ENCODE measurements at places on chromosomes 2 and 18.

DNA sequence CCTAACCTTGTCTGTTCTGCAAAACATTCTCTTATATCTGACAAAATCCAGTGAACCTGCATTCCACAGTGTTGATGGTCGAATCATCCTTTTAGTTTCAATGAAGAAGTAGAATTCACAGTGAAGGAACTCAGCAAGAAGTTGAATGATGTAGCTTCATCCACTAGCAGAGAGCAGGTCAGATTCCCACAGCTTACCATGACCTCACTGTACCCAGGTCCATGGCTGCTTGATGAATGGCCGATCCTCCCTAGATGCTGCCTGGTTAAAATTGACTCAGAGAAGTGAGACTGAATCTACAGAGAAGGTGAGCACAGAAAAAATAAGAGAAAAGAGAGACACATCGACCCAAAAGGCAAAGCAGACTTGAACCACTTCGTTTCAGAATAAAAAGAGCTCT is 906.0 kb upstream of the CHAC2 start:
- no peak for DNase-seq

- DNase-seq: no peak
Measured at GRCh38 chr2:240238201-240238600, 97.7 kb upstream of the OTOS start.

GRCh38 chr2:65786007-65786717 is 353.8 kb upstream of the SPRED2 start:
- no peak for DNase-seq

- no peak for DNase-seq
Measured at GRCh38 chr2:155846259-155846658, 486.3 kb downstream of the NR4A2 start.

GRCh38 chr2:239670463-239671120 is 269.8 kb upstream of the HDAC4 start:
- no peak for DNase-seq

DNA sequence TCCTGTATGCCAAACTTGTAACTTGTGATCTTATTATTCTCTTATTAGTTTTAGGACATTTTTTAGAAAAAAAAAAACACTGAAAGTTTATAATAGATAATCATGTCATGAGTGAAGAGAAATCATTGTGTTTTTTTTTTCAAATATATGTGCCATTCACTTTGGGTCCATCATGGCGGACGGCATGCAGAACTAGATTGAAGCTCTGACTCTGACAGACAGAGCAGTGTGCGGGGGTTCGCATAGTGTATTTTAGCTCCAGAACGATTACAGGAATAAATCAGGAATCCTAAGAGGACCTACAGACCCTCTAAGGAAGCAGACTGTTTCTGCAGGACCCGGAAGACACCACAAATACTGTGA is 484.4 kb upstream of the REG3G start:
- DNase-seq: no peak

GRCh38 chr18:4125224-4125623 is 329.9 kb downstream of the DLGAP1 start:
- no peak for DNase-seq

DNA sequence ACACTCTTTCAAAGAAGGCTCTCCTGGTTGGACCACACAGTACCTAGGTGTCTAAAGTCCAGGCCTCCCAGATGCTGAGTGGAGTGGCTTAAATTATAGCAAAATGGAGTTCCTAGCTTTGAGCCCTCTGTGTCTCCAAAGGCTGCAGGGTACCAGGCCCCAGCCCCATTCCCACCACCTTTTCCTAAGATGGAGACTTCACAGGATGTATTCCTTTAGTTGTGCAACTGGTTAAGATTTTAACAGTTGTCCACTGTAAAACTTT is 4.9 kb downstream of the SMAD7 start:
- DNase-seq: no peak

DNA sequence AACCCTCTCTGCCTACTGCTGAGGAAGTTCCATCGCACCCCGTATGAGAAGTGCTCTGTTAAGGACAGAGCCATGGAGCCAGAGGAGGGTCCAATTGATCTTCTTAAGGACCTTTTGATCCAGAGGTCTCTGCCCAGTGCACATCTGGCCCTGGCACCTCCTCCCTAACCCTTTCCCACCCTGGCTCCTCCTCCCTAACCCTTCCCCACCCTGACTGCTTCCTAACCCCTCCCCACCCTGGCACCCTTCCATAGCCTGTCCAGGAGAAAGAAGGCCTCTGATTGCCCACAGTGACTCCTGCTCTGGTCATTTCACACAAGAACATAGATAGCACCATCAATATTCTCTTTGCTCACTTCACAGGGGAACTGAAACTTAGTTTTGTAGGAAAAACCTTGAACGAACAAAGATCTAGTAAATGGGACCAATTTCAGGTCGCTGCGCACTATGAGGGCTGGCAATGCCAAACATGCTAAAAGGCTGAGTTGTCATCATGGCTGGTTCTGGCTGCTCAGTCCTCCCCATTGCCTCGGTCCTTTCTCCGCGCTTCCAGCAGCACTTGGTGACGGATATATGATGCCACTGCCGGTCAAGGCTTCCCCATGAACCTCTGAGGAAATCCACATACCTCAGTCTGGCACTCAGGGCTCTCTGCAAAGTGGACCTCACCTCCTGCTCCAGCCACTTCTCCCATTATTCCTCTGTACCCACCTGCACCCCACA is 49.2 kb downstream of the PKDCC start:
- no peak for DNase-seq

- DNase-seq: no peak
Measured at GRCh38 chr18:48887905-48888772, 62.6 kb downstream of the SMAD7 start.

GRCh38 chr2:56676966-56677365 is 493.2 kb downstream of the CCDC85A start:
- DNase-seq: no peak

DNA sequence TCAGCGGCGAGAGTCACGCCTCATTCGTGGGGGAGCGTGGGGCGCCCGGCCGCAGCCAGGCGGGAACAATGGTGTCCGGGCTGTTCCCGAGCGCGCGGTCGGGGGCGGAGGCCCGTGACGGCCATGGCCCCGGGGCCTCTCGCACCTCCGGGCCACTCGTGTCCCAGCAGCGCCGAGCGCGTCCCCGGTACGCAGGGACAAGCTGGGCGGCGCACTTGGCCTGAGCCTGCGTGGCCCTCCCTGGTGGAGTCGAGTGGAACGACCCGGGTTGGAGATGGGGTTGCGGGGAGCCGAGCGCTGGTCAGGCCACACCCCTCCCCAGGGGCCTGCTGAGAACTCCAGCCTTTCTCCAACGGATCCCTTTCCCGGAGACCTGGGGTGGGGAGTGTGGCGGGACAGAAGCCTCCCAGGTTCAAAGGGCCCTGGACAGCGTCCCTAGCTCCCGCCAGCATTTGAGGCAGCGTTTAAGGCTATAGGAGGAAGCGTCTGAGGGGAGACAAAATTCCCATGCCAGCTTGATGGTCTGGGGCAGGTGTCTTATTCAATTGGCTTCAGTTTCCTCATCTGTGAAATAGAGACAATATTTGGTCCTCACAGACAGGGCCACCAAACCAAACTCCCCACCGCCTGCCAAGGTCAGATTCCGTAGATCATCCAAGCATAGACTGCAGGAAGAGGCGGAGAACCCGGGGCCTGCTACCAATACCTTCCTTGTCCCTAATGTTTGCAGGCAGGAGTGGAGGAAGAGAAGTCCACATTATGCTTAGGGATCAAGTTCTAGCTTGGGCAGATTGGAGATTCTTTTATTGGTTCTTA is 553 bp downstream of the CNDP2 start:
- no peak for DNase-seq

DNA sequence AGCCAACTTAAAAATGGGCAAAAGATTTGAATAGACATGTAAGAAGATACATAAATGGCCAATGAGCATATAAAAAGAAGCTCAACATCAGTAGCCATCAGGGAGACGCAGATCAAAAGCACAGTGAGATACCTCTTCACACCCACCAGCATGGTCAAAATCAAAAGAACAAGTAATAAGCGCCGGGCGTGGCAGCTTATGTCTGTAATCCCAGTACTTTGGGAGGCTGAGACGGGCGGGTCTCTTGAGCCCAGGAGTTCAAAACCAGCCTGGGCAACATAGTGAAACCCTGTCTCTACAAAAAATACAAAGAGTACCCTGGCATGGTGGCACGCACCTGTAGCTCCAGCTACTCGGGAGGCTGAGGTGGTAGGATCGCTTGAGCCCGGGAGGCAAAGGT is 4.6 kb upstream of the CIB4 start:
- no peak for DNase-seq

GRCh38 chr2:176391148-176391419 is 121.8 kb downstream of the MTX2 start:
- DNase-seq: no peak

DNA sequence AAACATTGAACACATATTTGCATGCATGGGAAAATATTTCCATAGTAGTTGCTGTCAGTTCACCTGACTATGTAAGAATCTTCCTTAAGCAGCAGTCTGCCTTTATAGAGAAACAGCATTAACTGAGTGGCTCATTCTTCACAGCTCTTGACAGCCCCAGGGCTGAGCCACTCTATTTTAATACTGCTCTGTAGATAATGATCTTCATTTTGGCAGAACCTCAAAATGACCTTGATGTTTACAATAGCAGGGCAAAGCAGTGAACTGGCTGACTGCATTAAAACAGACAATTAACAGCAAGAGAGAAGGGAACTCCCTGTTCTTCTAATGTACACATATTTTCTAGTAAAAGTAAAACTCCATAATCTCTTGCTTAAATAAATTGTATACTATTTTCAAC is 580.6 kb upstream of the SOX11 start:
- DNase-seq: no peak

DNA sequence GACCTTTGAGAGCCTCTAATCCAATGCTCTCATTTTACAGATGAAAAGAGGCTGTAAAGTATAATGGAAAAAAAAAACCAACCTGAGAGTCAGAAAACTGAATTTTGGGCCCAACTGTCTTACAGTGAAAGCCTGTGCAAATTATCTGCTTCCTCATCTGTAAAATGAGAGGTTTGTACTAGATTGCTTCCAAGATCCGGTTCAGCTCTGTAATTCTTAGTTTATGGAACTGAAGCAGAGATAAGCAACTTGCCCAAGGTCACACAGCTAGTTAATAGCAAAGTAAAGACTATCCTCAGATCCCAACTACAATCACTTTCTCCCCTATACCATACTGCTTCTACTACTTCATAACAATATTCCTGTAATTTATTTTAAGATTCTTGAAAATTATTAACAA is 6.3 kb downstream of the TLK1 start:
- no peak for DNase-seq

DNA sequence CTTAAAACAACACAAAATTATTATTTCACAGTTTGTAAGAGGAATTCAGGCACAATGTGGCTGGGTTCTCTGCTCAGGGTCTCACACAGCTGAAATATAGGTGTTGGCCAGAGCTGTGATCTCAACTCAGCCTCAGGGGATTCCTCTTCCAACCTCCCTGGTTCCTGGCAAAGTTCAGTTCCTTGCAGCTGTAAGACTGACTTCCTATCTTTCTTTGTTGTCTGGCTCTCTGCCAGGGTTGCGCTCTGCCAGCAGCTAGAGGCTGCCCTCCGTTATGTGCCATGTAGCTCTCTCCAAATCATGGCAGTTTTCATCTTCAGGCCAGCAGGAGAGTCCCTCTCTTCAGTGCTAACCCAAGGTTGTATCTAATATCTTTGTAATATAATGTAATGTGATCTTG is 272.5 kb upstream of the KCNJ3 start:
- no peak for DNase-seq

DNA sequence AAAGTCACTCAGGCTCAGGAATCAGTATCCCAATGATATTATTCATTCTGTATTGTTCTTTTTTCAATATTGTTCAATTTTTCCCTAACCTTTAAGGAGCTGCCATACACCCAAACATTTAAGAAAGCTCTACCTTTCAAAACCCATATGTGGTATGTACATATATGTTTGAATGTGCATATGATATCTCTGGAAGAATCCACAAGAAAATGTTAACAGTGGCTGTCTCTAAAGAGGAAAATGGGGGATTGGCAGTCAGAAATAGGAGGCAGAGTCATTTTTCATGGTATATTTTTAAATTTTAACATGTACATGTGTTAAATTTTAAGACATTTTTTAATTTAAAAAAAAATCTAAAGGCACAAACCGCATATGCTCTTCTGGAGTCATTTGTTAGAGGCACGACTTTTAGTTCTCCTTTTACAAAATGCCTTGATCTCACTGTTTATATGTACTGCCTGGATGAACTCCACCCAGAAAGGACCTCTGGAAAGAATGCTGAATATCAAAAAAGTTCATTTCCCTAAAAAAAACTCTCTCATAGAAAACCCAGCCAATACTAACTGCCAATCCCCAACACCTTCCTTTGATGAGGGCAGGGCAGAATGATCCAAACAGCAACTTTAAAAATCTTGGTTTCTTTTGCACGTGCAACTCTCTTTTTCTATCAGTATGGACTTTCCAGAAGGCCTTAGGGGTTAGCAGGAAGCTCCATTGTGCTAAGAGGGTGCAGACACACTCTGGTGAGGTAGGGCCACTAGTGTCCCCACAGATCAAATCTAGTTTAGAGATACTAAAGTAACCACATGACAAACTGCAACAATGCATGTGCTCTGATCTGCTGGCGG is 23.6 kb downstream of the KCTD1 start:
- DNase-seq: no peak

GRCh38 chr2:150572194-150572766 is 84.8 kb upstream of the RND3 start:
- DNase-seq: no peak

GRCh38 chr2:126971481-126972278 is 73.0 kb downstream of the TEX51 start:
- DNase-seq: no peak

All from pulmonary artery endothelial cell (primary cell).